Hematopoietic multipotent progenitor cell treated with erythropoietin and hydrocortisone succinate and interleukin-3 and kit ligand, for 15 days (in vitro differentiated cells): ENCODE measurements at places on chromosomes 4 and X.

- DNase-seq = peak; percentile 14
Observed at GRCh38 chr4:23135792-23136645, 443.3 kb downstream of the GBA3 start.

DNA sequence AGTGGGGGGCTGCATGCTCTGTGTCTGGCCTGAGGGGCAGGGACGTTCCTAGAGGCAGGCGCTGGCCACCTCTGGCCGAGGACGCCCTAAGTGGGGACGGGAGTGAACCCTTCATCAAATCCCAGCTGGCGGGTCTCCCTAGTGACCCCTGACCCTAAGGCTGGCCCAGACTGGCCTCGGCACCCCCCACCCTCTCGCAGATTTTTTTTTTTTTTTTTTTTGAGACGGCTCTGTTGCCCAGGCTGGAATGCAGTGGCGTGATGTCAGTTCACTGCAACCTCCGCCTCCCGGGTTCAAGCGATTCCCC lies 988 bp upstream of the MXD4 start:
- DNase-seq = no peak

- no peak for DNase-seq
Observed at GRCh38 chr4:55035892-55036291, 89.5 kb downstream of the KDR start.

- no peak for DNase-seq
Observed at GRCh38 chr4:75102787-75103085, 169.8 kb downstream of the PARM1 start.

- no peak for DNase-seq
Observed at GRCh38 chr4:121786221-121786620, 14.9 kb upstream of the EXOSC9 start.

DNA sequence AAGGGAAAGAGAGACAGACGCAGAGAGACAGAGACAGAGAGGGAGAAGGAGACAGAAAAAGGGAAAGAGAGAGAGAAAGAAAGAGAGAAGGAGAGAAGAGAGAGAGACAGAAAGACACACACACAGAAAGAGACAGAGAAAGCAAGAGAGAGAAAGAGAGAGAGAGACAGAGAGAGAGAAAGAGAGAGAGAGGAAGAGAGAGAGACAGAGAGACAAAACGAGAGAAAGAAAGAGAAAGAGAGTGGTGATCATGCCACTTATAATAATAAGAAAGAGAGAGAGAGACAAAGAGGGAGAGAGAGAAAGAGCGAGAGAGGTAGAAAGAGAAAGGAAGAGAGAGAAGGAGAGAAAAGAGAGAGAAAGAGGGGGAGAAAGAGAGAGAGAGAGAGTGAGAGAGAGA lies 51.4 kb downstream of the SHOX start:
- no peak for DNase-seq

DNA sequence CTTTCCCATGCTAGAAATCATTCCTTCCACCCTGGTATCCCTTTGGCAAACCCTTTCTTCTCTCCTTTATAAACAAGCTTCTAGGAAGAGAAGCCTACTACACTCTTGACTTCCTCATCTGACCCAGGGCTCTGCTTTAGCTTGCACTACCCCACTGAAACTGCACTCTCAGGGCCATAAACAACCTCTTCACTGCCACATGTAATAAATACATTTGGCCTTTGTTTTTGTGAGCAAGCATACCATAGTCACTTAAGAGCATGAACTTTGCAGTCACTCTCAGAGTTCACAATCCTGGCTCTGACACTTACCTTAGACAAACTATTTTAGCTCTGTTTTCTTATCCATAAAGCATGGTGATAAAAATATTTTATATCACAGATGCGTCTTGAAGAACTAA lies 50.7 kb upstream of the USP38 start:
- DNase-seq = no peak

DNA sequence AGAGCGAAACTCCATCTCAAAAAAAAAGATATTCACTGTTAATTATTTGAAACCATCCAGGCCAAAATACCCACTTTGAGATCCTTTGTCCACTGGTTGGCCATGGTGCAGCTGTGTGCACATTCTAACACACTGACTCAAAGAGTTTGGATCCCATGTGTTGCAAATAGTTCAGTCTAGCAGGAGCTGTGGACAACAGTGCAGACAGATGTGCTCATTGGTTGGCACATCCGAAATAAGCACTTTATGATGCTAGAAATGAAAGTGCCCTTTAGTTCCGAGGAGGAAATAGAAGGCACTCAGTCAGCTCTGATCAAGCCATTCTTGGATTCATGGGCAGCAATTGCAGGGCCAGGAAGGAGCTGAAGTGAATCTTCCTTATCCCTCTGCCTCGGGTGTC lies 63.0 kb upstream of the TMEM150C start:
- no peak for DNase-seq

- peak; percentile 65 for DNase-seq
Observed at GRCh38 chr4:38606587-38606905, 57.5 kb upstream of the KLF3 start.

DNA sequence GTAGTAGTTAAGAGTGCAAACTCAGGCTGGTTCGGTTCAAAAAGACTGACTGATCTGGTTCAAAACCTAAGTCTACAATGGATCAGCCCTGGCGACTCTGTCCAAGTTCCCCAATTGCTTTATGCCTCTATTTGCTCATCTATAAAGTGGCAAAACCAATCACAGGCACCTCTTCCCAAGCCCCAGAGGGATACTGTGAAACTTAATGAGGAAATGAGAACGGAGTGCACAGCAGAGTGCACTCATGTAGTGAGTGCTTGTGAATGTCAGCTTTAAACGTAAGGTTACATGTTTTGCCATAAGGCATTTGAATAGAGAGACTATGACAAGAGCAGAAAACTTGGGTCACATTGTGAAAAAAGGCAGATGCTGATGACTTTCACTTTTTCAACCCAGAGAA lies 199.7 kb upstream of the KLF3 start:
- no peak for DNase-seq

- DNase-seq = no peak
Observed at GRCh38 chr4:6134612-6135220, 65.6 kb downstream of the JAKMIP1 start.

DNA sequence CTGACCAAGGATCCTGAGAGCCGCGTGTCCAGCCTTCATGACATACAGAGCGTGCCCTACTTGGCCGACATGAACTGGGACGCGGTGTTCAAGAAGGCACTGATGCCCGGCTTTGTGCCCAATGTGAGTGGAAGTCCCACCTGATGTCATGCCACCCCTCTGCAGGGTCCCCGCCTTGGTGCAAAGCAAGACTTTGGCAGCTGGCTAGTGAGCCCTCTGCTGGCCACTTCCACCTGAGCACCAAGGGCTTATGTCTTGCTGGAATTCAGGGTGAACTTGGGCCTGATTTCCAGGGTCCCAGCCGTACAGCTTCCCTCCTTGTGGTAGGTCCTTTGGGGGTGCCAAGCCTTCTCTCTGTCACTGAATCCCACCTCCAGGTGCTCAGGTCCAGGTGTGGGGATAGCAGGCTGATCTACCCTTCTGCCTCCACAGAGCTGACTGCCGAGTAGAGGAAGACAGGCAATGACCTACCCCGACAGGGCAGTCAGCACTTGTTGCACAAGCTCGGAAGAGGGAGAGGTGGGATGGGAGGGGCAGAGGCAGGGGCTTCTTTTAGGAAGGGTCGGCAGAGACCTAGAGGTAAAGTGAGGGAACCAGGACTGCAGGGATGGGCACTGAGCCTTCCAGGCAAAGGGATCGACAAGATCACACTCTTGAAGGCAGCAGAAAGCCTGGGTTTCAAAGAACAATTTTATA lies 248.1 kb downstream of the EVC2 start:
- DNase-seq = no peak

DNA sequence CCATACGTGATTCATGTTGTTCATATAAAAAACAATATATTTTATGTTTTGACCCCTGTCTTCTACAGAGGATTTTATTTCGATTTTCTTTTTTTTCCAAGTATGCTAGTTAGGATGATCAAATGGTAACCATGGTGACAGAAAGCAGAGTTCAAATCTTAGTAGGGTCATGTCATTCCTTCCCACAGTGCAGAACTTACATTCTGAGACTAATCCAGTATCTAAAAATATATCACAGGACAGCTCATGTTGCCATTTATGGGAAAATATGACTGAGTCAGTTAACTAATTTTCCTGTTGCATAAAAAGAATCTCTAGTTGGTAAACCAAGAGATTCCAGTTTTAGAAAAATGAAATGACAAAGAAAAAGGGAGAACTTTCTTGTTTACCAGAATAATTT lies 209.5 kb downstream of the PARM1 start:
- DNase-seq = no peak

DNA sequence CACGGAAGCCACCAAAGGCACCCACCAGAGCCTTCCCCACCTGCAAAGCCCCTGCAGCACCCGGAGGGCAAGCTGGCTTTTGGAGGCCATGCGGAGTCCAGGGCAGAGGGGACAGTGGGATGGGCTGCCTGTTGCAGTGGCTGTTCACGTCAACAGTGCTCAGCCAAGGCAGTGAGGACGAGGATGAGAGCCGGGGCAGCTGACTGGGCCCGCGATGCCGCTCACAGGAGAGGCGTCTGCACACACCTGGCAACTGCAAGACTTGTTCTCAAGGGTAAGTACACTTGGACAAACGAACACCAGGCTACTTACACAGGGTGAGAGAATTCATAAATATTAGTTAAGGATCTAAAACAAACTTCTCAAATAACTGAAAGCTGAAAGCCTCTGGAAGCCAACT lies 19.6 kb downstream of the FGFR3 start:
- no peak for DNase-seq

GRCh38 chr4:108359986-108360681 lies 191.4 kb upstream of the LEF1 start:
- no peak for DNase-seq

DNA sequence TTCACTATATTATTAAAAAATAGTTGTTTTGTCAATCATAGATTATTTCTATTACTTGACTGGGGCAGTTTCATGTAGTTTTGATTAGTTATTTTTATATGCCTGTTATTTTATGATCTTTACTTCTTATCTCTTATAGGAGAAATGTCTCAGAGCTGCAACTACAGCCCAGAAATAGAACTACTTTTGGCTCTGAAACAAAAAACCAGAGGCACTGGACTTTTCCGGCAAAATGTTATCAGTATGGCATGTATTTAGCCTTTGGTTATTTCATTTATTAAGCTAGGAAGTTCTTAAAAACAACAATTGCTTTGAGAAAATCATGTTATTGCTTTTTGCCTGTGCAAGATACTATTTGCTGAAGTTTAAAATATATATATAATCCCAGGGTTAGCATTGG lies 566.5 kb downstream of the ANKRD50 start:
- DNase-seq = no peak

DNA sequence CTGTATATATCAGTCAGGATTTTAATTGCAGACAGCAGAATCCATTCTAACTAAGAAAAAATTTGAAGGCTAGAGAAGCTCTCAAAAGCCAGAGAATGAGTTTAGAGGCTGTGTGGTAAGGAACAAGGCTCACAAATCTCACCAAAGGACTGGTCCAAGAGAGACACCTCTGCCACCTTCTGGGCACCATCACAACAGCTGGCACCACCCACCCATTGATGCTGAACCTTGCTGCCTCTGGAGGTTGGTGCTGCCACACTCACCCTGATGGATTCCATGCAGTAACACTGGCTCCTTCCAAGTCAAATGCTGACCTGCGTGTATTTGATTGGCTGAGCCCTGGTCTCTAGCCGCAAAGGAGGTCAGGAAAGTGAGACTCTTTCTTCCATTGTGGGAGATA lies 100.8 kb downstream of the BEND2 start:
- DNase-seq = no peak

- no peak for DNase-seq
Observed at GRCh38 chr4:53571936-53572599, 19.2 kb downstream of the LNX1 start.

GRCh38 chrX:10360116-10360515 lies 203.3 kb downstream of the CLCN4 start:
- DNase-seq = no peak
